ENCODE measurements at places on chromosomes 16 and 17.

GRCh38 chr16:642189-643049, 791 bp downstream of the MCRIP2 start:
- peak; percentile 69 for DNase-seq

- DNase-seq = no peak
These were observed 3.2 kb upstream of the ASB16 start for GRCh38 chr17:44167181-44167861.

GRCh38 chr17:59372138-59372751, 40.8 kb downstream of the YPEL2 start:
- no peak for DNase-seq

DNA sequence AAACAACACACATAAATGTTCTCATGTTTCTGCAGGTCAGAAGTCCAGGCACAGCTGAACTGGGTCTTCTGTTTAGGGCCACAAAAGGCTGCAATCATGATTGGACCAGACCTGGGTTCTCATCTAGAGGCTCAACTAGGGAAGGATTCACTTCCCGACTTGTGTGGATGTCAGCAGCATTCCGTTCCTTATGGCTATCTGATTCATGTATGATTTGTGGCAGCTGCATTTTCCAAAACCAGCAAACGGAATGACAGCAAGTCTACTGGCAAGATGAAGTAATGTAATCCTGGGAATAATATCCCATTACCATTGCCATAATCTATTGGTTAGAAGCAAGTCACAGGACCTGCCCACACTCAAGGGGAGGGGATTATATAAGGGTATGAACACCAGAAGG, 22.1 kb downstream of the CEP112 start:
- no peak for DNase-seq

DNA sequence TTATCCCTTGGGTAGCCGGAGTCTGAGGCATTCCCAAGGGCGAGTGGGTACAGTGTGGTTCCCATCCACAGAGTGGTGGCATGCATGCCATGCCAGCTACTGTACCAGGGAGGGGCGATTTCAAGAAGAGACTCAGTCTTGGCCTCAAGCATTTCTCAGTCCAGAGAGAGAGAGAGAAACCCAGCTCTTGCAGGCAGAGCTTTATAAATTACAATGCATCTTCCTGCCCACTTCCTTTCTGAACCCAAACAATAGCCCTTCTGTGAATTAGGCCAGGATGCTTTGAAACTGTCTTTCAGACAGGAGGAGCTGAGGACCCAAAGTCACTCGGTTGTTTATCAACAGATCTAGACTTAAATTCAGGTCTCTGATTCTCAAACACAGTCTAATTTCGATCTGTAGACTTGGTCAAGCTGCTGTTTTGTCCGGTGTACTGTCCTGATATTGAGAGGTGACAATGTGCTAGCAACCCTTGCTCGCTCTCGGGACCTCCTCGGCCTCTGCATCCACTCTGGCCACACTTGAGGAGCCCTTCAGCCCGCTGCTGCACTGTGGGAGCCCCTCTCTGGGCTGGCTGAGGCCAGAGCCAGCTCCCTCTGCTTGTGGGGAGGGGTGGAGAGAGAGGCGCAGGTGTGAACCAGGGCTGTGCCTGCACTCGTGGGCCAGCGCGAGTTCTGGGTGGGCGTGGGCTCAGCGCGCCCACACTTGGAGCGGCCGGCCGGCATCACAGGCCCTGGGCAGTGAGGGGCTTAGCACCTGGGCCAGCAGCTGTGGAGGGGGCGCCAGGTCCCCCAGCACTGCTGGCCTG, 408.0 kb downstream of the UTP18 start:
- no peak for DNase-seq

DNA sequence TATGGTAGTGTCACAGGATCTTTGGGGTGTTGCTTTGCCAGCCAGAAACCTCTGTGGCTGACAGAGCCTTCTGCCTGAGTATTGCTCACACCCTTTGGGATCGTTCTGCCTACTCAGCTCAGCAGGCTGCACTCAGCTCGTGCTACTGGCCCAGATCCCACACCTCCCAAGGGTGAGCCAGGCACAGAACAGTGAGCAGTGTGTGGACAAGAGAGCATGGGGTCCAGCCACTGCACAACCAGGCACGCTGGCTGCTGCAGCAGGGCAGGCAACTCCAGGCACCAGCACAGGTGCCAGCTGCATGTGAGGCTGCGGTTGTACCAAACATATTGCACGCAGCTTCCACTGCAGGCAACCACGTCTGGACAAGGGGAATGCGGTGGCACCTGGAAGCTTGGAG, 84.9 kb downstream of the CYB561 start:
- DNase-seq = no peak

DNA sequence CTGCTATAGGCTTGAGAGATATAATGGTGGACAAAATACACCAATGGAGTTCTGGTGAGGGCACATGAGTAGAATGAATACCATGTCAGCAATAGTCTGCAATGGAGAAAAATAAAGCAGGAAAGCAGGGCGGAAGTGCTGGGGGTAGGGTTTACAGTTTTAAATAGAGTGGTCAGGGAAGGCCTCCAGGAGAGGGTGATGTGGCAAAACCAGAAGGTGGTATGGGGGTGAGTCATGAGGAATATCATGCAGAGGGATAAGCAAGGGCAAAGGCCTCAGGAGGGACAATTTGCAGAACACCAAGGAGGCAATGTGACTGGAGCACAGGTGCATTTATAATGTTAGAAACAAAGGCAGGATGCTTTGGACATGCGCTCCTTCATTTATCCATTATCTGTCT, 102.0 kb downstream of the ITFG1 start:
- DNase-seq = no peak

- DNase-seq = no peak
These were observed 8.5 kb downstream of the ITGAE start for GRCh38 chr17:3792481-3792880.

GRCh38 chr17:13311306-13311705, 290.4 kb downstream of the HS3ST3A1 start:
- no peak for DNase-seq

DNA sequence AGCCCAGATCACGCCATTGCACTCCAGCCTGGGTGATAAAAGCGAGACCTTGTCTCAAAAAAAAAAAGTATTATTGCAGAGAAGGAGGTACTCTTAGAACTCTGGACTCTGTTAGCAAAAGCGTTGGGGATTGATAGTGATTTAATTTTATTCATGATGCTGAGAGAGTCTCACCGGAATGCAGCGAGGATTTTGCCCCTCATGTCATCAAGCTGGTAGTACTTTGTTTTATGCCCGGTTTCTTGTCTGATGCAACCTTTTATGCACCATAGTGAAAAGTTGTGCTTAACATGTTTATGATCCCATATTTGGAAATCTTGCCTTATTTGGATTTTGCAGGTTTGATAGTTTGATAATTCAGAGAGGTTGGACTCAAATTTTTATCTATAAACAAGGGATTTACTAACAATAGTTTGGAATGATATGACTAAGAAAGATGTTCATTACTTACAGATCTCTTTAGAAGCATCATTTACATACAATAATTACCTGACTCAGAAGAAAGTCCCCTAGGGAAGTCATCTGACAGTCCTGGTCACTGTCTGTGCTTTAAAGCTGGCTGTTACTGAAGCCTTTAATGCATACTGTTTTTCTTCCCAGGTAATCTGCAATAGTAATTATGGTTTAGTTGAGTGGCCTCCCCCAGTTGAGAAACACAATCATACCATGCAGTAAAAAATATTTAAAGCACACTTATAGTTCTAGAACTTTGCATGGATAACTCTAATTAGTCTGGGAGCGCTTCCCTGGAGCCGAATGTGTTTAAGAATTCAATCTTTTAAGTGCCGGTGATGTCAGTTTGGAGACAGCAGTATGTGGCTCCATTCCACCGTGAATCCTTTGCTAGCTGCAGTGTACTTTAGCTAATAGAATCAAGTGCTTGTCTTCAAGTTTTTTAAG, 120.9 kb downstream of the PRKCA start:
- DNase-seq = no peak

- DNase-seq = no peak
These were observed 20.5 kb upstream of the KLHL11 start for GRCh38 chr17:41885733-41886132.

Measured in GM19239 (cell line).